ENCODE measurements at places on chromosomes 2 and 18.

DNA sequence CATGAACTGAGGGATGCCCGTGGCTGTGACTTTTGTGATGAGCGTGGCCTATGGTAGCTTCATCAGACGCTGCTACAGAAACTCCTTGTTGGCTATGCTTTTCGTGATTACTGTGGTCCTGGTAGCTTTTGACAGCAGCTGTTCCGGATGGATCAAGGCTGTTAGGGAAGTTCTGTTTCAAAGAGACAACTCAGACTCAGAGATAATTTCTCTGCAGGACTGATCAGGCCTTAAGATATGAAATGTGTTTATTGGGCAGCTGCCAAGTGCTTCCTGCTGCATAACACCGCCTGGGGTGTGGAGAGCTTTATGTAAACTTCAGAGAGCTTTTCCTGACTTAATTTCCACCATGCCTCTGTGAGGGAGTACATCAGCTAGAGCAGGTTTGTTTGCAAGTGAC lies 243.8 kb downstream of the TSN start:
- DNase-seq: peak; percentile 67

DNA sequence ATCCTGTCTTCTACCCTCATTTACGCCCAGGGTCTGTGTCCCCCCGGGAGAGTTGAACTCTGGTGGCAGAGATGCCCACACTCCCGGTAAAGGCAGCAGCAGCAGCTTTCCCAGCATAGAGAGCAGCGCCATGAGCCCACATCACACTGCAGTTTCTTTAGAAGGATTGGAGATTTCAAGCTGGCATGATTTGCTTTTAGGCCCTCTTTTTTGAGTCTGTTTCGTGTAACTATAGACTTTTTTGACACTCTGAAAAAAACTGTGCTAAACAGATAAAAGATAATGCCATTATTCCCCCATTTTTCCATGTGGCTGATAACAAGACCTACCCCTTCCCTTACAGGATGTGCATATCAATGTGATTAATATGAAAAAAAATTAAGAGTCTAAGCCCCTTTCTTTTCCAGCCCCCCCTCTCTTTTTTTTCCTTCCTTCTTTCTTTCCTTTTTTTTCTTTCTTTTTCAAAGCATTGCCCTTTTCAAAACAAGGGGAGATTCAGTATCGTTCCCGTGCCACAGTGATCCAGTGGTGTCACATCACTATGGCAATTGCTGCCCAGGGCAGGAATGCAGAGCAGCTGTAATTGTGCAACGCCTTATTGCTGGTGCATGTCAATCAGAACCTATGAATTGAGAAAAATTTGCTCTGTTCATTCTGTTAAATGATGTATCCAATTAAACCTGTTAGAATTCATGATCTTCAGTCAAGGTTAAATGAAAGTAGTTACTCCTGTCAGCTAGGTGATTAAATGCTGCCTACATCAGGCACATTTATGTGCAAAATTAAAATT lies 104.5 kb downstream of the CDCA7 start:
- DNase-seq: no peak

GRCh38 chr2:54239427-54239826 lies 16.6 kb downstream of the TSPYL6 start:
- DNase-seq: no peak

- no peak for DNase-seq
These were observed 1101.0 kb upstream of the FANCL start for GRCh38 chr2:59342166-59342565.
